ENCODE measurements at places on chromosomes 2 and 18.

DNA sequence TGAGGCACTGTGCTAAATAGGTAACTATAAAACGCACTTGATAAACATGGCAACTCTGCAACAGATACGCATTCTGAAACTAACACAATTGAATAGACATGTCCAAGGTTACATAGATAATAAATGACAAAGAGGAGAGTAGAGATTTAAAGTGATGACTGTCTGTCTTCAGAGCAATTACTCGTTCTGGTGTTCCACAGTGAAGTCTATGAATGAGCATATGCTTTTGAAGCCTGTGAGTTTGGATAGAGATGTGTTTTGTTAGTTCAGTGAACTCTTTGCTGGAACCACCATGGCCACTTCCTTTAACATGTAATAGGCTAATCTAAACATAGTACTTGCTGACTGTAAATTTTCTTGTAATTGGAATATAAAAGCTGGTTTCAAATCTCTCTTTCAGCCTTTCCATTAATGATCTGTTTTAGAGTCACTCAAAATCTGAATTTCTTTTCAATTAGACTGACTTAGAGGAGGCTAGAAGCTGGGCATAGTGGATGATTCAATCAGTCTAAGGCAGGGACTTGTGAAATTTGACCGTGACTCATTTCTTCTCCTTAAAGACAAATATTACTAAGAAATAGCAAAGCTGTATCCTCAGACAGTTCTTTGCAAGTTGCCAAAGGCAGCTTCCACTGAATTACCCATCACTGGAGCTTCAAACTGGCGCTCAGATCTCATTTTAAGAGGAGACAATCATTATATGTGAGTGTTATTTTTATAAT lies 1130.1 kb upstream of the CELF4 start:
- no peak for DNase-seq

GRCh38 chr18:63238693-63239075 lies 80.9 kb downstream of the BCL2 start:
- DNase-seq: no peak

- no peak for DNase-seq
Measured at GRCh38 chr2:143415571-143415970, 286.4 kb downstream of the ARHGAP15 start.

- DNase-seq: no peak
Measured at GRCh38 chr2:239420082-239420481, 19.3 kb upstream of the HDAC4 start.

DNA sequence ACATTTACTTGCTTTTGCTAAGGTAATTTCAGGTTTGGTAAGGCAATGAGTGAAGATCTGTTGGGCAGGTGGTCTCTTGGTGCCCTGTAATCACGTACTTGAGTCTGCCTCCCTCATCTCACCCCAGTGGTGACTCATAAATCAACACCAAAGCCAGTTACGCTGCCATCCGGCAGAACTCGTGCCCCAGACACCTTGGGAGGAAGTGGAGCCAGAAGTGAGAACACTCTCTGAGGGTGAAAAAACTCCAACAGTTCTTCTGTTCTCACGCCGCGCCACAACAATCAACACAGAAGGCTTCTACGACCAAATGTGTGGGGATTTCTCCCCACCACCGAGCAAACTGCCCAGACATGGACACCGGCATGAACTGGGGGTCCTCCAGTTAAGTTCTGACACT lies 206.2 kb downstream of the ARL4C start:
- peak; percentile 74 for DNase-seq

DNA sequence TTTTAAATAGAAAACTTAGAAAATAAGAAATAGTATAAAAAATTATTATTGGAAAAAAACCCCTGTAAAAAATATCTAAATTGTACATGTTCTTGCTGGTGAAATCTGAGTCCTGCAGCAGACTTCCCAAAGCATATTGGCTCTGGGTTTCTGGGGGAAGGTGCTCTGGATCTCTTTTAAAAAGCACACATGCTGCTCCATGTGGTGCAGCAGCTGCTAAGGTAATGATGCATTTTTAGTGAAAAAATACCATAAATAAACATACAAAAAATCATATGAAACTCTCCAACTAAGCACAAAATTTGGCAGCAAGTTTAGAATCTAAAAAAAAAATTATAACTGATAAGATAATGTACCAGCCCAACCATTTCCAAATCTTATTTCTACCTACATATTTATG lies 216.5 kb downstream of the GPD2 start:
- DNase-seq: no peak

DNA sequence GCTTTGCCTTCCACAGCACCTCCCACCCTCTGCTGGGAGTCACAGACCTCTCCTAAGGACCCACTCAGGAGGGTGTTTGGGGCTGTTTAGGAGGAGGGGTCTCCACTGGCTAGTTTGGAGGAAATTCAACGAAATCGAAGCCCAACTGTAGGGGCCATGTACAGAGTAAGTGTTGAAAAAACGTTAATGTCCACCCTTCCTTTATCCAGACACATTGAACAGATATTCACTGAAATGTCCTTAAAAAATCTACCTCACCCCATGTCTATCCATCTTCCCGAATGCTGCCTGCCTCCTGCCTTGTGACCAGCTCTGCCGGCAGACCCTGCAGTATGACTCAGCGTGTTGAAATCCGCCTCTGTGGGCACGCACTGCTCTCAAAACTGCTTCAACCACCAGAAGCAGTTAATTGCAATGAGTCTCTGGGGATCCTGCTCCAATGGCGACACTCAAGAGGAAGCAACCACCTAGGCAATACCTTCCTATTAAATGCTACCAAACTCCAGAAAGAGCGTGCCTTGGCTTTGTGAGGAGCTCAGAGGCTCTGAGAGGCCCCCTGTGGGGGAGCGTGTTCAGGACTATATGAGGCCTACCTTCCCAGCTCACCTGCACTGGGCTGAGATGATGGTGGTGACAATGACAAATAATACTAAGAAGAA lies 61.4 kb upstream of the RTN4 start:
- no peak for DNase-seq

DNA sequence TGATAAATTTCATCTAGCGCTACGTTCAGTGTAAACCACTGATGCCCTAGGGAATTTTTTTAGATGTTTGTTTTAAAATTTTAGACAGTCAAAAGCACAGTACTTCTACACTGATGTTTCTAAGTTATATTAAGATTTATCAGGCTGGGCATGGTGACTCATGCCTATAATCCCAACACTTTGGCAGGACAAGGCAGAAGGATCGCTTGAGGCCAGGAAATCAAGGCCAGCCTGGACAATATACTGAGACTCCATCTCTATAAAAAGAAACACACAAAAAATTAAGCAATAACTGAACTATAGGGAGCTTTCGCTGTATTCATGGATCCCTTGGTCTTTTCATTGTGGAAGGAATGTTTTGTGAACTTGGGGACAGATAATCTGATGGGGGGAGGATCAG lies 50.6 kb upstream of the MAPRE2 start:
- DNase-seq: no peak

- no peak for DNase-seq
Measured at GRCh38 chr18:61679836-61680235, 213.0 kb downstream of the RNF152 start.

- DNase-seq: no peak
Measured at GRCh38 chr2:76998704-76999103, 523.5 kb downstream of the LRRTM4 start.

- DNase-seq: no peak
Measured at GRCh38 chr2:132465917-132466316, 49.3 kb downstream of the GPR39 start.

GRCh38 chr2:31785876-31786275 lies 205.1 kb upstream of the SRD5A2 start:
- DNase-seq: no peak

DNA sequence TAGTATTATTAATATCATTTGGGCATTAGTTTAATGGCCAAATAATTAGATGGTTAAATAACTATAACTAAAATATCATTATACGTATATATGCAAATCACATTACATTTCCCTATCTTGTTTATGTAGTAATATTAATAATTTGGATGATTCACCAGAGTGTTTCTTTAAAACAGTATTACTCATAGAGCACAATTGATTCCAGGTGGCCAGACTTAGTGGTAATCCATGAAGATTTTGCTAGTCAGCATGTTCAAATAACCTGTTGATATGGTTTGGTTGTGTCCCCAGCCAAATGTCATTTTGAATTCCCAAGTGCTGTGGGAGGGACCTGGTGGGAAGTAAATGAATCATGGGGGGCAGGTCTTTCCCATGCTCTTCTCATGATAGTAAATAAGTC lies 782.3 kb downstream of the LRP1B start:
- DNase-seq: no peak

GRCh38 chr2:217466104-217466503 lies 536.7 kb downstream of the TNS1 start:
- DNase-seq: no peak

- no peak for DNase-seq
Measured at GRCh38 chr18:57062844-57063243, 84.0 kb upstream of the BOD1L2 start.

- DNase-seq: no peak
Measured at GRCh38 chr18:49731421-49731841, 81.9 kb downstream of the ACAA2 start.

- DNase-seq: no peak
Measured at GRCh38 chr2:40546439-40547191, 94.7 kb upstream of the SLC8A1 start.

DNA sequence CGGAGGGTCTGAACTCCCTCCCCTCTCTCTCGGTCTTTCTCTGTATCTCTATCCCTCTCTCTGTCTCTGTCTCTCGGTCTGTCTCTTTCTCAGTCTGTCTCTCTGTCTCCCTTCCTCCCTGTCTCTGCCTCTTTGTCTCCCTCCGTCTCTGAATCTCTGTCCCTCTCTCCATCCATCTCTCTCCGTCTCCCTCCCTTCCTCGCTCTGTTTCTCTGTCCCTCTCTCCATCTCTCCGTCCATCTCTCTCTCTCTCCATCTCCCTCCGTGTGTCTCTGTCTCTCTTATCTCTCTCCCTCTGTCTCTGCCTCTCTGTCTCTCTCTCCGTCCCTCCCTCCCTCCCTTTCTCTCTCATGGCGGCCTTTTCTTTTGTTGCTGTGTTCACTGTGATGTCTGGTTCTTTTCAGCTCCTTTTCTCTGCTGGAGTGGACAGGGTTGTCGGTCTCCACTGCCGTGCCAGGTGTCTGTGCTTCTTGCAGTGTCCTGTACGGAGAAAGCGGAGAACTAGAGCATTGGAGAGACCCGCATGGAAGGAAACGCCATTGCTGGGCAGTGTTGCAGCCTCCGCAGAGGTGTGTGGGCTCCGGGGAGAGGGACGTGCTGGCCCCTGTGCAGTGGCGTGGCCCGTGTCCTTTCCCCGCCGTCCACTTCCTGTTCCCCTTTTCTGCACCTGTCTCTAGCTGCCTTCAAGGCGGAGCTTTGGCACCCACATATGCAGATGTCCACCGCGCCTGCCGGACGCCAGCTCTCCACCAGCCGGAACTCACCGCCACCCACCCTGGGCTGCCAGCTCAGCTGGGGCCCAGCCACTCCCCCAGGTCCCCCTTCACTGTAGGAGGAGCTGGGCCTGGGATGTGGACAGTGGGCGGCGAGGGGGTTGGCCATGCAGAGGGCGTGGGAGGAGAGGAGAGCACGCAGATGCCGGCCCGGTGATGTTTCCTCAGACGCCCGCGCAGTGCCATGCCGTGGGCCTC lies 113.1 kb downstream of the NFATC1 start:
- no peak for DNase-seq

- no peak for DNase-seq
Measured at GRCh38 chr18:36338403-36338933, 41.0 kb downstream of the FHOD3 start.

DNA sequence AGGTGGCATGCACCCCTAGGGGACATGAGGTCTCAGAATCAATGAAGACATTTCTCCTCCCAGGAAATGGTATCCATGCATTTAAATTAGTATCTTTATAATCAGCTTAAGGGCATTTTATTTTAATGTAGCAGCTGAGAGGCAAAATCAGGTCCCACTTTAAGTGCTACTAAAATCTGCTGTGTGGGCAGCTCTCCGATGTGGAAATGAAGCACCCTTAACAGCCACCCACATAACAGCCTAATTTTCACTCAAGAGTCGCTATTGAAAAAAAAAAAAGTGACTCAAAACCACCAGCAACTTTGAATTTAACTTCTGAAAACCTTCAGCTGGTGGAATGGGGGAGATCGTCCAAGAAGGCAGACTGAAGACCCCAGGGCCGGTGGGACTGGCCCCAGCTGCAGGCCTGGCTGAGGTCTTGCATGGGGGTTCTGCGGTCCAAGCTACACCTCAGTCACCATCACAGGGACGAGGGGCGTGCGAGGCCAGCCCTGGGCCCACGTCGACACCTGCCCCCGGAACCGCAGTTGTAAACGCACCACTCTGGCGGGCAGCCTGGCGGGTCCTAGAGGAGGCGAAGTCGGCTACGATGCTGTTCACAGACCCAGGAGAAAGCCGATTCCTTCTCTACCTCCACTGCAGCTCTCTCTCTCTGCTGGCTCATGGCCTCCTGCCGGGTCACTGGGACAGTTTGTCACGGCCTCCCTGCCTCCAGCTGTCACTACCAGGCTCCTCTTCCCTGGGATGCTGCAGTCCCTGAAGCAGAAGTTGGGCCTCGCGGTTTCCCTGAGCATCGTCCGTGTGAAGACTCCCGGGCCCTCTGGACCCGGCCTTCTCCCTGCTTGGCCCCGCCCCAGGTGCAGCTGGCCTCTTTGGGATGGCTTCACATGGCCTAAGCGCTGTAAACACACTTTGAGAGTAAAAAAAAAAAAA lies 111.9 kb downstream of the KCNF1 start:
- no peak for DNase-seq

- no peak for DNase-seq
Measured at GRCh38 chr18:25075783-25076182, 276.2 kb downstream of the ZNF521 start.

DNA sequence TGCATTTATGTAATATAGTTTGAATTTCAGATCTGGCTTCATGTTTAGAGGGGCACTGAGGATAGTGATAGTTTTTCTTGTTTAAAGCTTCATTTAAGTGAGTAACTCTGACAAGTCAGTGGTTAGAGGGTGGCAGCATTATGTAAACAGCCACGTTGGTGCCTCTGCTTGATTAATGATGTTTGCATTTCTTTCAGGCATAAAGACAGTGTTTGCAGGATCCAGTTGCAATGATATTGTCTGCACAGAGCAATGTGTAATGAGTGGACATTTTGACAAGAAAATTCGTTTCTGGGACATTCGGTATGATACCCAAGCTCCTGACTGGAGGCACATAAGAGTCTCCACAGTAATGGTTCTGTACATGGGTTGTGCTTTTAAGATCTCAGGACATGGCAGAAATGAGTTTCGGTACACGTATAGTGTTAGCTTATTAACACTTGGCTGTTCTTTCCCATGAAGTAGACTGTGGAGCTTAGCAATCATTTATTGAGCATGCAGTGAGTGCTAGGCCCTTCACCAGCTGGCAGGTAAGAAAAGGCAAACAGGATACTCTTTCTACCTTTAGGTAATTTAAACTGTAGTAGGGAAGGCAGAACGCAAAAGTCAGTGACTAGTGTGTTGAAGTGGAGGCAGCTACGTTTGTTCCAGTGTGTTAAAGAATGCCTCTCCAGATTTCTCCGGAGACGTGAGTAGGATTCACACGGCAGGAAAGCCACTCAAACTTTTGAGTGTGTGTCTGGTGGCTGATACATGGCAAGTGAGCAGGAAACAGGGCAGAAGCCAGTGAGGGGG lies 17.4 kb upstream of the SAG start:
- DNase-seq: no peak
